GM18507 (cell line): ENCODE measurements at places on chromosomes 12 and 14.

- DNase-seq, result no peak
Measured at GRCh38 chr12:128825835-128826234, 2.1 kb upstream of the SLC15A4 start.

GRCh38 chr12:44848703-44849085 is 27.4 kb downstream of the NELL2 start:
- no peak for DNase-seq

DNA sequence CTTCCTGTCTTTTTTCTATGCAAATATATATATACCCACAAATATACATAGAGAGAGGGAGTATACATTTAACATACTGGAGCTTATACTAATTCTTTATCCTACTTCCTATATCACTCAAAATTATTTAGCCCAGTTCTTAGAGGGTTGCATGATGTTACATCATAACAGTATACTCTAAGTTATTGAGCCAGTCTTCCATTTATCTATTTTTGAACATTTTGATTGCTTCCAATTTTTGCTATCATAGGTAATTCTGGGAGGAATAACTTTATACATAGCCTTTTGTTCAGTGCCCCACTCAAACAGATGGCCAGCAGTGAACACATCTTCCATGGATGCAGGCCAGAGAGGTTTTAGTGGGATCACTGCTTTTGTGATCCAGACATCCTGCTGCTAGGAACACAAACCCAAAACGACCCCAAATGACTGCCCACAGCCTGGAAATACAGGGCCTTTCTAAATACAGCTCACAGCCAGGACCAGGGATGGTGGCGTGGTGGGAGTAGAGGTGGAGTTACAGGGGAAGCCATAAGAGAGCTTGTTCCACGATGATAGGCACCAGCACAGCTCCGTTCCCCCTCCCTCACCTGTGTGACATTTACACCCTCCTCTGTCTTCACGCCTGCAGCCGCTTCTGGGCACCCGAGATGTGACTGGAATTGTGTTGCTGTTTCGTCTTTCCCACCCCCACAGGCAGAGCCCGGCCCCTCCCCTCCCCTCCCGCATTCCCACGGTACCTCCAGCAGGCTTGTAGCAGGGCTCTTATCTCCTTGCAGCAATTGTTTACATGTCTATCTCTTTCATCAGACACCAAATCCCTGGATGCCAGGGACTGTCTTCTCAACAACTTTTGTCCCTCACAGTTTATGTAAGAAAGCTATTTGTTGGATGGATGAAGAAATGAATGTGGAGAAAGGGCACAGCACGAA is 30.7 kb upstream of the HDAC7 start:
- no peak for DNase-seq

DNA sequence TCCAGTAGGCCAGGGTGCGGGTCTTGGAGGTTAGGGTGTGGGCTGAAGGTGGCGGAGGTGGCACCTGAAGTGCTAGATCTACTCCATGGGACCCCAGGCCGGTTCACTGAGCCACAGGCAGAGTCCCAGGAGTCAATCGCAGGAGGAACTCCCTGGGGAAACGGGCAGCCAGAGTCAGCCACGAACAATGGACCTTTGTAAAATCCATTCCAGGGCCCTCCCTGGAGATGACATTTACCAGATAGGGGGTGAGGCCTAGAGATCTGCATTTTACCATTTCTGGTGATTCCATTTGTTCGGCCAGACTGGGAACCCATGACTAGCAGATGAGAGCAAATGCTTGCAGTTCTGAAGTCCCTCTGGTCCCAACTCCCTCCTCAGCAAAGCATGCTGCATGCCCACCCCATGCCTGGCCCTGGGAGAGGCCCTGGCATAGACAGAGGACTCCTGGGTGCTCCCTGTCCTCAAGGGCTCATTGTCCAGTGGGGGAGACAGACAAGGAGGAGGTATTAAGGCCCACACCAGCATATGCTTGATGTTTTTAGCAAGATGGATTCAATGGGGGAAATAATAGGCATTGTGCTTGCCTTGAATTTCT is 115.5 kb downstream of the EML1 start:
- DNase-seq, result no peak

- peak; percentile 17 for DNase-seq
Measured at GRCh38 chr12:39103552-39104165, 198.3 kb upstream of the CPNE8 start.

DNA sequence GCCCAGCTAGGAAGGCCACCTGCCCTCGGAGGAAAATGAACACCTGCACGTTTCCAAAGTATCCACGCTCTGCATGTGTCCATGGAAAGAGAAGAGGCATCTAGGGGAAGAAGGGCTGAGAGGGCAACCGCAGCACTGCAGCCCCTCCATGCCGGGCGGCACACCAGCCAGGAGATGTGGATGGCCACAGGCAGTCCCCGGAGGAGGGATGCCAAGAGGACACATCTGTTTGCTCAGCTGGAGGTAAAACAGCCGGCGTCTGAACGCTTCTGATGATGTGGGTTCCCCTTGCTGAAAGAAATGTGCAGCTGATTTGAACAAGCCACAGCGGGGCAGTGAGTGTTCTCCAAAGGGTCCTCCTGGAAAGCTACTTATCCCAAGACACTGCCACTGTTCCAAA is 34.0 kb downstream of the CHGA start:
- no peak for DNase-seq

- DNase-seq, result no peak
Measured at GRCh38 chr14:101173698-101174521, 270.4 kb upstream of the RTL1 start.

- DNase-seq, result no peak
Measured at GRCh38 chr12:33248364-33248763, 191.3 kb downstream of the SYT10 start.

DNA sequence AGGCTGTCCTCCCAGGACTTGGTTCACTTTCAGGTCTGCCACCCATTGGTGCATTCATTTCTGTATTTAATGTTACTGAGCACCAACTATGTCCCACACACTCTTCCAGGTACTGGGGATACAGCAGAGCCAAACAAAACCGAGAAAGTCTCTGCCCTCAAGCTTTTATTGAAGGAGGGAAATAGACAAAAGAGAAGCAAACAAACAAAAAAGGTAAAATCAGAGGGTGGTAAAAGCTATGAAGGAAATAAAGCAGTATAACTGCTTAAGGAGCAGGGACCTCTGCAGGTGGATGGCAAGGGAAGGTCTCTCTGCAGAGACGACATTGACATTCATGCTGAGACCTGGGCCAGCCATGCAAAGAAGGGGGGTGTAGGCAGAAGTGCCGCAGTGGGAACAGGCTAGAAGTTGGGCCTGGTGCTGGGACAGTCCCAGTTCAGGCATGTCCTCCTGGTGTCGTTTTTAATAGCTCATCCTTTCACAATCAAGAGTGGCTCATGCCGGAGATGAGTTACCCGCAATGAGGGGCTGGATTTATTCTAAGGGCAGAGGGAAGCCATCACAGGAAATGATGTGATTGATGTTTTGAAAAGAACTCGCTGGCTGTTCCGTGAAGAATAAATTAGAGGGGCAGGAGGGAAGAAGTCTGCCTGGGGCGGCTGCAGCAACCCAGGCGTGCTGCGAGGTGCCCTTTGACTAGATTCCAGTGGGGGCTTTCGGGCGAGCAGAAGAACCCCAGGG is 72.8 kb downstream of the IRF2BPL start:
- peak; percentile 22 for DNase-seq

GRCh38 chr12:49621651-49622500 is 1.5 kb upstream of the PRPF40B start:
- DNase-seq, result no peak

DNA sequence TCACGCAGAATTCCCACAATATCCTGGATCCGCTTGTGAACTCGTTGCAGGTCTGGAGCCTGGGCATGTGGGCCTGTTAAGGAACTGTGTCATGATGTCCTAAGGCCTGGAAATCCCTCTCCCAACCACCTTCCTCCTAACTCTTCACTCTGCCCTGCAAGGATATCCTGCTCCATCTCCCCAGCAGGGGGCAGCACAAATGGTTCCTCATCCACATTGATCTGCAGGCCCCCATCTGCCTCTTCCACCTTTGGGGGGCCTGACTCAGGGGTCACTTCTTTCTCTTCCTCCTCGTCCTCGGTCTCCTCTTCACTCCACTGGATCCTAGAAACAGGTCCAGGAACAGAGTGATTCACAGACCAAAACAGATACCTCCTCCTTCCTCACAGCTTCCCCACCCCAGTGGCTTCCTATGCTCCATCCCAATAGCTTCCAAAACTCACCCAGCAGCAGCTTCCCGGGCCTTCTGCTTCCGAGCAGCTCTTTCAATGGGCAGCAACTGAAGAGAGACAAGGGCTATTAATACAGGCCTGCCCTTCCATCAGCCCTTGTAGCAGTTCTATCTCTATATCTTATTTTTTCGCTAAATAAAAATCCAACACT is 4.5 kb downstream of the NOP2 start:
- no peak for DNase-seq

DNA sequence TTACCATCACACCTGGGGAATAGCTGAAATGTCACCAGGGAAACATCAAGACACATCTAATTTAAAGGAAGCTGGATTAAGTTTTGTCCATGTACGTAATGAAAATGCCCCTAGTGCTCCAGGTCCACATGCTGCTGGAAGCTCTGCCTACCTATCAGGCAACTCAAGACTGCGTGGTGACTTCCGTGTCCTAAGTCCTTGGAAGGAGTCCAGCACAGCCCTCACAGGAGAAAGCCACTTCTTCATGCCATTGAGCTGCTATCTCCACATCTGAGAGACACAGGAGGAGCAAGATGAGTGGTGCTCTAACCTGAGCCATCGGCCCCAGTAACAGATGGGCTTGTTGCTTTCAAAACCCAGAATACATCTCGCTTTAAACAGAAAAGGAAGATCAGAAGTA is 316.4 kb downstream of the DPF3 start:
- DNase-seq, result no peak

DNA sequence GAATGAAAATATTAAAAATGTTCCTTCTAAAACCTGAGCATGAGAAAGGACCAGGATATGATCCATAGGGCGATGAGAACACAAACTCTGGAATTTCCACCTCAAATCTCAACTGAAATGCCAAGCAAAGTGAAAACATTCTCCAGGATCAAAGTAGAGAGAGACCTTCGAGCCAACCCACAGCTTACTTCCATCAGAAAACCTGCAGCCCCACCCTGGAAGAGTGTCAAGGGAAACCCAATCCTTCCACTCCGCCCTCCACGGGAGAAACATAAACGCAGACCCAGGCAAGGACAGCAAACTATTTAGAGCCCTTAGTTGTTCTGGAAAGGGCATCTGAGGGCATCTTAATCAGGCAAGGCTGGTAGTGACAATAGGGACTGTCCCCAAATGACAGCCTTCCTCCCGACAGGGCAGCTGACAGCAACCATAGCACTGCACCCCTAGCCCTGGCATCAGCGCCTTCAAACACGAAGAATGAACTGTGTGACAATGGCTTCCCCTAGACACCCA is 21.8 kb downstream of the SLC15A4 start:
- no peak for DNase-seq

- no peak for DNase-seq
Measured at GRCh38 chr12:102957339-102958050, at the start of gene ASCL1. TSS of gene ASCL1 (plus strand) at chr12:102957674. CDS start at chr12:102958245, 571 bp downstream.

DNA sequence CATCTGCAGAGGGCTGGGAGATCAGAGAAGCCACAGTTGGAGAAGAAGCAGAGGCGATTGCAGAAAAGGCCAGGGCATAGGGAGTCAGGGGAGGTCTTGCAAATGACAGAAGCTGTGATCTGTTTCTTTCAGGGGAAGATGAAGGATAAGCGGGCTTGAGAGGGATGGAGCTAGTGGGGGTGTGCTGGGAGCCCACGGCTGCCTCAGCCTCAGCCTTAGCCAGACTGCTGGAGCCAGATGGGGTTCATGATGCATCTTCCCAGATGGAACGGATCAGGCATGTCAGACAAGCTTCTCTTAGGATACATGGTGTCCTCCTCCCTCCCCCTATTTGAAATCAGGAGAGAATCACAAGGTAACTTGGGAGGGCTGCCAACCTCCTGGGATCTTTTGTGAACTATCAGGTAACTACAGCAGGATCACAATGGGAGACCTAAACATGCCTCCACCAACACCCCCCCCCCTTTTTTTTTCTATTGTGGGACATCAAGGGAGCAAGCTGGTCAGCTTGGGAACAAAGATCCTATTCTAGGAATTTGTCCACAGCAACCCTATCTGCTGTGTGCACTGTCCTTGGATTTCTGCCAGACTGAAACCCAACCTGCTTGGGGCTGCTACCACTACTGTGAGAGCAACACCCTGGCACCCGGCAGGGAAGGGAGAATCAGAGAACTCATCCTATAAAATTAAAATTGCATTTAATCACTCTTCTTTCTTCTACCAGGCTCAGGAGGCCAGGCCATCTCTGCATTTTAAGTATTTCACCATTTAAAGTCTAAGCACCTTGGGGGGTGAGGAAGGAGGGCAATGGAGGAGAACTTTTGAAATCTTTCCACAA is 10.7 kb upstream of the ATP2A2 start:
- DNase-seq, result no peak

DNA sequence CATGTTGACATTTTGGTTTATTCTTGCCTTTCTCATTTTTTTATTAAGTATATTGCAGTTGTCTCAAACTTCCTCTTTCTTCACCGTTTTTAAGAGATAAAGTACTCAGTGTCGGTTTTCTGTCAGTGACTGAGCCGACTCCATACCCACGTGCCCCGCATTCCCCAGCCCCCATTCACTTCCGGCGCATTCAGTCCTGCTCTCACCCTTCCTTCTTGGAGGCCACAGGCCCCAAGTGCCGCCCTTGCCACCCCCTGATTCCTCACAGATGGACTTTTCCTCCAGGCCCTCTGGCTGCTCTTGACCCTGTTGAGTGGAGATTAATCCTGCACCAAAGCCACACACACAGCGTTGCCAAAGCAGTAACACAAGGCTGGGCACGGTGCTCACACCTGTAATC is 19.1 kb upstream of the DNAH10 start:
- no peak for DNase-seq

GRCh38 chr14:63705561-63706070 is 22.2 kb downstream of the SGPP1 start:
- DNase-seq, result no peak
